ENCODE measurements at places on chromosomes 2 and 18.

GRCh38 chr18:13213036-13213795 lies 5.3 kb upstream of the LDLRAD4 start:
- DNase-seq: no peak

DNA sequence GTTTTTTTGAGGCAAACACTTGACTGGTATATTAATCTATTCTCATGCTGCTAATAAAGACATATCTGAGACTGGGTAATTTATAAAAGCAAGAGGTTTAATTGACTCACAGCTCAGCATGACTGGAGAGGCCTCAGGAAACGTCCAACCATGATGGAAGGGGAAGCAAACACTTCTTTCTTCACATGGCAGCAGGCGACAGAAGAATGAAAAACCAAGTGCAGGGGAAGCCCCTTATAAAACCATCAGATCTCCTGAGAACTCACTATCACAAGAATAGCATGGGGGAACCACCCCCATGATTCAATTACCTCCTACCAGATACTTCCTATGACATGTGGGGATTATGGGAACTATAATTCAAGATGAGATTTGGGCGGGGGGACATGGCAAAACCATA lies 136.2 kb upstream of the MAPRE2 start:
- DNase-seq: no peak

- no peak for DNase-seq
Observed at GRCh38 chr2:85215448-85216401, 82.5 kb downstream of the TCF7L1 start.

DNA sequence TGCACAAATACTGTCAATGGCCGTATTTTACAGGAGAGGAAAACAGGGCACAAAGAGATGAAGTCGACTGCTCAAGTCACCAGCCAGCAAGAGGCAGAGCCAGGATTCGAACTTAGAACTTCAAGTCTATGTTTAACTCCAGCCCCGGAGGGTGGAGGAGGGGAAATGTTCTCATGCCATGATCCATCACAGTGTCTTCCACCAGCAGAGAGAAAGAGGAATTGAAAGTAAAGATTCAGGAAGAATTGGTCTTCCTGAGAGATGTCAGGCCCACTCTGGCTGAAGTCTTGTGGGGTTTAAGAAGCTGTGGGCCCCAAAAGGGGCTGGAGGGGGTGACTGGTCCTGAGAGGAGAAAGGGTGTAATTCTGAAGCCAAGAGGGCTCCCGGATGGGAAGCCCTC lies 260.0 kb downstream of the TNS1 start:
- no peak for DNase-seq

- no peak for DNase-seq
Observed at GRCh38 chr2:192194265-192194865, 368 bp downstream of the TMEFF2 start.
